ENCODE measurements at places on chromosomes 12 and 14.

DNA sequence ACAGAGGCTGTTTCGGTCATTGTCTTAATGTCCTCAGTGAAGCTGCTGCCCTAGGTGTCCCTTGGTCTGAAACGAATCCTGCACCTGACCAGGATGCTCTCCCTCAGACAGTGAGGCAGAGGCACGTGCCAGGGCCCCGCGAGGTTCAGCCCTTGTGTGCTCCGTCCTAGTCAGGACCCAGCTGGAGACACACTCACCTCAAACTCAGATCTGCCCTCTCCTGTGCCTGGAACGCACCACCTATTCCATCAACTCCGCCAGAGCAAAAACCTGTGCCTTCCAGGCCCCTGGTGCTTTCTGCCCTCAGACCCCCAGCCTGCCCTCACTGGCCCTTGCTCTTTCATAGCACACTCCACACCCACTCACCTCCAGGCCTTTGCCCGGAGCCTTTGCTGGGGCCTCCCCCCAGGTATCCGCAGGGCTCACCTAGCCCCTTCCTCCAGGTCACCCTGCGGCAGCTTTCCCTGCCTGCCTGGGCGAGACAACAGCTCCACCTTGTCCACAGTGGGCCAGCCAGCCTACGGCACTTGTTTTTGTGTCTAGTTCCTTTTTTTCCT is 150.6 kb downstream of the BCL11B start:
- no peak for DNase-seq

DNA sequence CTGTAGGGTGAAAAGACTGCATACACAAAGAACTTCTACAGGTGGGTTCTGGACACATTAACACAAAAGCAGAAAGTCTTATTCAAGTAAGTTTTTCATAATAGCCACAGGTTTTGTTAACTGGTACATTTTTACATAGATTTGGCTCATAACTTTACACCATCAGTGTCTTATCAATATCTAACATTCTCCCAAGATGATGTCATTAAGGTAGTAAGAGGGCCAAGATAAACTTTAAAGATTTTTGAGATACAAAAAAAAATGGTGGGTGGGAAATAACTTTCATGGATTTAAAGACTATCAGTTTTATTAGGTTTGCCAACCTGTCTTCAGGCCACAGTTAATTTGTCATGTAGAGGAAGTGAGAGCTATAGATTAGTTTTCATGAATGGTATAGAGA is 1.7 kb downstream of the SUPT16H start:
- DNase-seq: no peak

- DNase-seq: no peak
Measured at GRCh38 chr14:101410126-101410525, 151.2 kb upstream of the DIO3 start.

- DNase-seq: no peak
Measured at GRCh38 chr14:67228325-67228984, 12.8 kb upstream of the PALS1 start.

DNA sequence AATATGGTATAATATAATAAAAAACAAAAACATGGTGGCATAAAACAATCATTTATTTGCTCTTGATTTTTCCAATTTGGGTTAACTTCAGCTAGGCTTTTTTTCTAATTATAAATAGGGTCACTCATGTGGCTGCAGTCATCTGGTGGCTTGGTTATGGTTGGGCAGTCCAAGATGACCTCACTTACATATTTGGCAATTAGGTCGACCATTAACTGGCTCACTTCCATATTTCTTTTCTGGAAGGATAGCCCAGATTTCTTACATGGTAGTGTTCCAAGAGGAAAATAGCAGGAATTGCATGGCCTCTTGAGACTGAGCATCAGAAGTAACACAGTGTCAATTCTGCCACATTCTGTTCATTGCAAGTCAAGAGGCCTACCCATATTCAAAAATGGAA is 153.4 kb downstream of the FUT8 start:
- no peak for DNase-seq

DNA sequence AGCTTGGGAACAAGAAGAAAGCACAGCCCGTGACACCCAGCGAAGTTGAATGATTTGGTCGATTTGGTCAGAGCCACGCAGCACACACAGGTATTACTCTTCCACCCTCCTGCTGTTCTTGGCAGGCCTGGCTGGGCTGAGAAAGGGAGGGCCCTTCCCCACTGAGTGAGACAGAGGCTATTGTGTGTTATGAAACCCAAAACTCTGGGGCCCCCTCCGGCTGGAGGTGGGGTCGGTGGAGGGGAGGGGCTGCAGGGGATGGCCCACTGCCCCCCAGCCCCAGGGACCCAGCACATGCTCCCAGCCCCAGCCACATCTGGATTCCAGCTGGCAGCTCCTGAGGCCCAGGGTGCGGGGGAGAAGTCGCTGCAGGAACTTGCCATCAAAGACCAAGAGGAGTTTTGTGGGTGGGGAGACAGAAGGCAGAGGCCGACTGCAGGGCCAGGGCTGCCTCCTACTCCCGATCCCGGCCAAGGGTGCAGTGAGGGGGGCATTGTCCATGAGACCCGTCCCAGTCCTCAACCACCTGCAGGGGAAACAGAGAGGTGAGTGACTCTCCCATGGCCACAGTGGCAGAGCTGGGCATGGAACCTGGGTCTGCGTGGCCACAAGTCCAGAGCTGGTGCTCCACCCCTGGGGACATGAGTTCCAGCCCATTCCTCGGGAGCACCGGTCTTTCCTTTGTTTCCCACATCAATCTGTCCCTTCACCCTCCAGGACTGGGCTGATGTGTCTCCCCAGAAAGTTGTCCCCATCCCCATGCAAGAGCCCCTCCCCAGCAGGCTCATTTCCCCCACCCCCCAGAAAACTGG is 8.7 kb downstream of the TMEM119 start:
- DNase-seq: no peak

- no peak for DNase-seq
Measured at GRCh38 chr14:96267916-96268315, 11.9 kb downstream of the BDKRB1 start.

GRCh38 chr12:31627456-31628054 is 31.9 kb upstream of the ETFBKMT start:
- DNase-seq: no peak

- DNase-seq: no peak
Measured at GRCh38 chr14:21056520-21057163, 980 bp upstream of the RNASE8 start.

GRCh38 chr12:128920468-128920867 is 67.2 kb downstream of the GLT1D1 start:
- DNase-seq: no peak

DNA sequence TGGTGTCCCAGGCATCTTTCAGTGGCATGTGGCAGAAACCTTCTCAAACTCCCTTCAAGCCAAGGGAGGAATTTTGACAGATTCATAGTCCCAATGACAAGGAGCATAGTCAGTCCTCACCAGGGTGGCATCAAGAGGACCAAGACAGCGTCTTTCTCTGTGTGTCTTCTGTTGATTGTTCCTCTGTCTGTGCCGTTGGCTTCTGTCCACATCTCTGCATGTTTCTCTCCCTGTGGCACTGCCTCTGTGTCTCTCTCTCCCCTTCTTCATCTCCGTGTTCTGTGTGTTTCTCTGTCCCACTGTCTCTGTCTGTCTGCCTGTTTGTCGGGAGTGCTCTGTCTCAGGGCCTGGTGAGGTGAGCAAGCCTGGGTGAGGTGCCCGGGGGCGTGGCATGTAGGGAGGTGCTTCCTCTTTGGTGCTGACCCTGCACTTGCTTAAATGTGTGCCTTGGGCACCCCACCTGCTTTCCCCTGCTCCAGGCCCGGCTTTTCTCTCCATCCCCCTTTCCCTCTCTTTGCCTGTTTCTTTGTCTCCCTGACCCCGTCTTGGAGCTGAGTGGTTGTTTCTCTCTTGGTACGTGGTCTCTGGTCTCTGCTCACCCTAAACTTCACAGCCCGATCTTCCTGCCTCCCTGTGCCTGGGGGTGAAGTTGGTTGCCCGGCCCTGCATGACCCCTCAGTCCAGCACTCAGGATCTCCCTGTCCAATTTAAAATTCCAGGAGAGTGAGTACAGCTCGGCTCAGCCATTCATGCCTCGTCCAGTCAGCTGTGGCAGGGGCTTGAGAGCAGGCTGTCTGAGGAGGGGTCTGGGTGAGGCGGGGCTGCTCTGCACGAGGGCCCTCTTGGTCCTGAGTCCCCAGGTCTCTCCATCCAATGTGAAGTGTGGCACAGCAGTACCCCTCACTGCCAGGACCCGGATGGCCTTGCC is 28.5 kb downstream of the JDP2 start:
- no peak for DNase-seq

GRCh38 chr14:92586963-92587699 is 73.5 kb downstream of the RIN3 start:
- no peak for DNase-seq

DNA sequence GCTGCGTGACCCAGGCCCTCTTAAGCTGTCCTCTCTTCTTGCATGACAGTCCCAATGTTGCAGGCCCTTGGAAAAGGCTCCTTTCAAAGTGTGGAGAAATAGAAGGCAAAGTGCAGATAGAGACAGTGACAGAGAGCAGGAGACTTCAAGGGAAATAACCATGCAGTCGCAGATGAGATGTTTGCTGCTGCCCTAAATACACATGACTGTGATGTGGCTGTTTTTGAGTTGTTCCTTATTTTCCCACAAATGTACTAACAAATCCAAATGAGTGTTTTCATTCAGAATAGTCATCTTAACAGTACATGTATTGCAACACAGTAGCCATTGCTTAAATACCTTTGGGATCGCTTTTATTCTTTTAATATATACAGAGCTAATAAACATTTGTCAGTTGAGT is 101.6 kb downstream of the SLC15A5 start:
- DNase-seq: no peak

GRCh38 chr14:89485264-89485663 is 68.2 kb upstream of the FOXN3 start:
- DNase-seq: no peak

DNA sequence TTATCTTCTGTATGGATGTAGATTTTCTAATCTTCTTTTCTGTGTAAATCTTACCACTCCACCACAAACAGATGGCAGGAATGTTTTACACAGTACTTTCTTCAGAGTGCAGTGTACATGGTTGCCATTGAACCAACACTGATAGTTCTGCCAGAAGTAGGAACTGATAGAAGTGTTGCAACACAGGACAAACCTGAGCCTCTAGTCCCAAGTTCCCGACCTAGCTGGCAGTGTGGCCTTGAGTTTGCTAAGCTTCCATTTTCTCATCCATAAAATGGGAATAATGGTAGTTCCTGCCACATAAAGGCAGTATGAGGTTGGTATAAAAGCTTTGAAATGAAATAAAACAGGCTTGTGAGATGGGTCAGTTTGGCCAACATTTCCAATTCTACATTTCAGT is 50.8 kb upstream of the SAV1 start:
- no peak for DNase-seq

DNA sequence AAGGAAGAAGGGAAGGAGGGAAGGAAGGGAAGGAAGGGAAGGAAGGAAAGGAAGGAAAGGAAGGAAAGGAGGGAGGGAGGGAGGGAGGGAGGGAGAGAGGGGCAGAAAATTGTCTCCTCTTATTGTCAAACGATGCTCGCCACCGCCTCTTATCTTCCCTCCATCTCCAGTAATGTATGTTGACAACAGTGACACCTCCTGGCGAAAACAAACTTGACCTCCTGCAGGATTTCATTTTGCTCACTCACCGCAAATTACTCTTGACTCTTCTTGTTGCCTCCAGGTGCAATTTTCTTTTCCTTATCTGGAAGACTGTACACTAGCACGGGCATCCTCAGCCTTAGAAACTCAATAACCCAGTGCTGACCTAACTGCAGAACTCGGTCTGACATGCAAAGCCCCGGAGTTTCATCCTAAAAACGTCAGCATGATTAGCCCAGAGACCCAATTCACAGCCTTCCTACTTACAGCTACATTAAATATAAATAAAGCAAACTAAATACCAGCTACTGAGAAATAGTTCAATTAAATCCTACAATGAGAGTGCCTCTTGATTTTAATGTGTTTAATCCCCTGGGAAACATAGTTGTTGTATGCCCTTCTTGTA is 512.4 kb upstream of the TMPO start:
- no peak for DNase-seq

- DNase-seq: no peak
Measured at GRCh38 chr12:49867570-49868341, 24.9 kb upstream of the BCDIN3D start.

GRCh38 chr14:61089126-61089750 is 108.2 kb downstream of the SLC38A6 start:
- no peak for DNase-seq

- DNase-seq: no peak
Measured at GRCh38 chr12:7994731-7995205, 37.7 kb upstream of the FOXJ2 start.

DNA sequence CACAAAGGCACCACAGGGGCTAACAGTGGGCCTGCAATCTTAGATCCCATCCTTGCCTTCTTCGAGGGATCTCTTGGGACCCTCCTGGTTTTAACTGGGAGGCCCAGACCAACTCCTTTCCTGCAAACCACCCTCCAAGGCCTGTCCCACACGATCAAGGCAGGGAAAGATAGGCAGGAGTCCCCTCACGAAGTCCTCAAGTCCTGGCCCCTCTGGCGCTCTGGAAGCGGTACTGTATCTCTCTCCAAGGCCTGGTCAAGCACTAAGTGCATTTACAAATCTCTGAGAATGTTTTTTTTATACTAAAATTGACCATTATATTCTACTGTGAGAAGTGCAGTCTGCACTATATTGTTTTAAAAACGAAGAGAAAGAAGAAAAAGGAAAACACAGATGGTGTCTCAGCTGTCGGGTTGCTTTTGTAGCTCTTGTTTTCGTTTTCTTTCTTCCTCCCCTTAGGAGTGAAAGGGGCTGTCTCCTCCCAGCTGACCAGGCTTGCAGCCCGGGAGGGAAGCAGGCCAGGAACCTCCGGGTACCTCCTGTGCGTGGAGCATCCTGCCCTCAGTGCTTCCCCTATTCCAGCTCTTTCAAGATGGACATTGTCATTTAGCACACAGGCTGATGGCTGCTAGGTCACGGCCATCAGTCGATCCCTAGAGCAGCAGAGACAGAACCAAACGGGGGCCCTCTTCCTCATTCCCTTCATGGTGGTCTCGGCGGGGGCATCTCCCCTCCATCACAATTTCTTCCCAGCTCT is 56.7 kb downstream of the FAM222A start:
- no peak for DNase-seq

- no peak for DNase-seq
Measured at GRCh38 chr12:94080341-94081009, 67.9 kb upstream of the PLXNC1 start.

DNA sequence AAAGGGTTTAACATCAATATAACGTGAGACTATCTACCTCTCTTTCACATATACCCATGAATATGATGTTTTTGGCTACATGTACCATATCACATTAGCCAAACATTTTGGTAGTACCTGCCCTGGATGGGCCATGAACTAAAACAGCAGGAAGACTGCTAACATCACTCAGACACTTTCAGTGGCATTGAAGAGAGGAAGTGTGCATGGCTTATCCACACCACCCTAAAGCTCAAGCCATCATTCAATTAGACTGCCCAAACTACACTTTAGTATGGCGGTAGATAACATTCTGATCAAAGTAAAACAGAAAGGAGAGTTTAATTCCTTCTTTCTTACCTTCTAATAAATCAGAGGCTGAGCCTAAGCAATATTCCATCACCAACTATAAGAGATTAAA is 103.0 kb downstream of the PEBP1 start:
- no peak for DNase-seq

DNA sequence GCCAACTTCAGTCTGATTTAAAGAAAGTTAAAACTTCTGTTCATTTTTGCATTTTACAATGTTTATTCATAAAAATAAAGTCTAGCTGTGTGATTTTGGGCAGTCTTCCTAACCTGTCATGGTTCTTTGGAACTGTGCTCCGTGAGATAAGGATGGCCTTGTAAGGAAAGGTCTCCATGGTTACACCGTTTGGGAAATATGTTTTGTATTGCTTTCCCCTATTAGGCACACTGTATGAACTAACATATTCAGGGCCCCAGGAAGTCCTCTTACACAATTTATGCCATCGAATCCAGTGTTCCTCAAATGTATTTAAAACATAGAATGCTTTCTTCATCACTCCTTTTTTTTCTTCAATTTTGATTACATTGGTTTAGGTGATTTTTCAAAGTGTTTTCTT is 54.5 kb downstream of the APAF1 start:
- no peak for DNase-seq

Measured in activated CD8-positive, alpha-beta memory T cell treated with anti-CD3 and anti-CD28 coated beads for 1 hour (primary cell).